ENCODE measurements at places on chromosomes 3 and 15.
A peak's percentile ranks its signal among the peaks of the same experiment; 100 is the strongest.

DNA sequence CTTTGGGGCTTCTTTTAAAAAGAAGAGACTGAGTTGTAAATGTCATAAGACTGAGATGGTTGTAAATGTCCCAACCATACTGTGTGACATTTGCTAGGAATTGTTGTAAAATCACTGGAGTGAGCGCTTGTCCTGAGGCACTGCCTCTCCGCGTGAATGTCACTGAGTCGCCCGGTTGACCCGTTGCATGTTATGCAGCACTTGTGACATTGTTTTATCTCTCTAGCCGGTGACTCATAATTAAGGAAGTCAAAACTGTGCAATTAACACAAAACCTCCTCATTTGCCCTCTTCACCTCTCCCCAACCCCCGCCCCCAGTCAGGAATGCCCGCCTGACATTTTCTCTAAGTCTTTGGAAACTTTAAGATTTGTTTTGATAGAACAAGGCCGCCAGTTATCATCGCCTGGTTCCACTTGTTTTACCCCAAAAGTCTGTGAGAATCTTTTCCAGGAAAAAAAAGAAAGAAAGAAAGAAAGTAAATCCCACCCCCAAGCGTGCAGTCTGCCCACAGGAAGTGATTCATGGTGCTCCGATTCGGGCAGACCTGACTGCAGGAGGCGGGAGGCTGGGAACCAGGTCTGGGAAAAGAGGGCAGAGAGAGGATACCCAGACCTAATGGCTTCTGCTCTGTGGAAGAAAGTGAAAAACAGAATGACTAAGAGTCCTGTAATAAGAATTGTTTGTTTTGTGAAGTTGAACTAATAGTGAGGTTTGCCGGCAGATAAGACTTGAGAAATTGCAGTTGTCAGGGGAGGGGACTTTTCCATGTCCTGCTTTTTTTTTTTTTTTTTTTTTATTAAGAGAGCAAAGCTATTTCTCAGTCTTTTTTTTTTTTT is 84.8 kb downstream of the SMAD3 start:
- no peak for DNase-seq

- no peak for DNase-seq
Observed at GRCh38 chr3:7682822-7683229, 818.8 kb upstream of the LMCD1 start.

GRCh38 chr3:114645392-114645791 is 351.6 kb downstream of the TIGIT start:
- DNase-seq = no peak

DNA sequence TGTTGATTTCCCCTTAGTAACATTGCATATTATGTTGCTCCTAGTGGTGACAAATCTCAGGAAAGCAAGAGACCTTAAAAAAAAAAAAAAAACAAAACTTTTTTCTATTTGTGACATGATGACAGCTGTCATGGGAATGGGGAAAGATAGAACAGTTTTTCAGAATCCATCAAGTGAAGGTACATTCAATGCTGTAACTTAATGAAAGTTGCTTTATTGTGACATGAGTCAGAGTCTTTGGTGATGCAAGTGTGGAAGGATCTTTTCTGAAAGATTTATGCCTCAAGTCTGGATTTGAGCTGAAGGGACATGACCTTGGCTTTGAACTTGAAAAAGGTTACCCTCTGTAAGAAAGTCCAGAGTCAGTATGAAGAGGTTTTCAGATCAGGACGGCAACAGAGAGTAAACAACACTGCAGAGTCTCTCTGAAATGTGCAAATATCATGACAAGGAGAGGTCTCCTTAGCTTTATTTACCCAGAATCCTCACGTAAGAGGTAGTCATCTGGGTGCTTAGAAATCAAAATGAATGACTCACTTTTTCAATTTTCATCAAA is 424.7 kb downstream of the CNTN4 start:
- no peak for DNase-seq

GRCh38 chr3:117941756-117942155 is 1092.9 kb downstream of the IGSF11 start:
- DNase-seq = no peak

GRCh38 chr3:165725296-165725695 is 111.9 kb downstream of the BCHE start:
- no peak for DNase-seq

DNA sequence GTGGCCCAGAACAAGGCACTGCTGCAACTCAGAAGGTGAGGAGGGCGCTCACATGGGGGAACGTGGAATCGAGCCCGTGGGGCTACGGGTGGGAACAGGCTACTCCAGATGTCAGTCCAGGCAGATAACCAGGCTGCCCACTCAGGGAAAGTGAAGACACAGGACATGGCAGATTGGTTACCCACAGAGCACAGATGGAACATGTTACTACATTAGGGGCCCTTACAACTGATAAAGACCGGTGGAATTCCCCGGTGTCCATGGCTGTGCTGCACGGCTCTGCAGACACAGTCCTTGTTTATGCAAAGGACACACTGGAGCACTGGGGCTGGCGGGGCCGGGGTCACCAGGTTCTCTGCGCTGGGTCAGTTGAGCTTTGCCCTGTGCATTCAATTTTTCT is 36.9 kb downstream of the PCSK6 start:
- DNase-seq = no peak

GRCh38 chr15:90184786-90185704 is 16.1 kb upstream of the SEMA4B start:
- peak; percentile 37 for DNase-seq

DNA sequence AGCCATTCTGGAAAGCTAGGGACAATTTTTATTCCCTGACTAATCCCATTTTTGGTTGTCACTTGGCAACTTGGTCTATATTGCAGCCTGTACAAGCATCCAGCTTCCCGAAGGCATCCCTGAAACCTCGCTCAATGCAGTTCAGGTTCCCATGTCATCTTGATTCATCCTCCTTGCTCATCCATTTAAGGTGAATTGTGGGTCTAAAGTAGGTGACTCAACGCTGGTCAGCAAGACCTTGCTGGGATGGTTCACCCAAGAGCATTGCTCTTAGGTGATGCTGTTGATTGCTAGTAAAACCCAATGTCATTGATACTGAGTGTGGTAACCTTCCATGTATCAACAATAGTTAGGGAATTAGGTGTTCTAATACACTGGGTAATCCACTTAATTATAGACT is 13.1 kb upstream of the RAB8B start:
- DNase-seq = no peak

- DNase-seq = peak; percentile 5
Observed at GRCh38 chr15:98548139-98548971, 100.0 kb upstream of the IGF1R start.

DNA sequence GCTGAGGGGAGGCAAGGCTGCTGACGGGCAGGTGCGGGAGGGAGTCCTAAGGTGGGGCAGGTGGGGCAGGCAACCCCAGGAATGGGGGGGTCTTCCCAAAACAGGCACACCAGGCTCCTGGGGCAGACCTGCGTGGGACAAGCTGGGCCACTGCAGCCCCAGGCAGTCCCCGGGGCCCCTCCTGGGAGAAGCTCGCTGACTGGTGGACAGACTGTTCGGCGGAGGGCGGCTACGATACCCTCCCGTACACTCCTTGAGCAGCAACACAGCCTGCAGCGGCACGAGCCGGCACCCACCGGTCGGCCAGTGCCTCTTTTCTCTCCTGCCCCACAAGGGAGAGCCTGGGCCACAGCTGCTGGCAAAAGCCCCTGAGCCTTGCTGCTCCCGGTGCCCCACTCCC is 65.9 kb upstream of the RPL32 start:
- DNase-seq = no peak

DNA sequence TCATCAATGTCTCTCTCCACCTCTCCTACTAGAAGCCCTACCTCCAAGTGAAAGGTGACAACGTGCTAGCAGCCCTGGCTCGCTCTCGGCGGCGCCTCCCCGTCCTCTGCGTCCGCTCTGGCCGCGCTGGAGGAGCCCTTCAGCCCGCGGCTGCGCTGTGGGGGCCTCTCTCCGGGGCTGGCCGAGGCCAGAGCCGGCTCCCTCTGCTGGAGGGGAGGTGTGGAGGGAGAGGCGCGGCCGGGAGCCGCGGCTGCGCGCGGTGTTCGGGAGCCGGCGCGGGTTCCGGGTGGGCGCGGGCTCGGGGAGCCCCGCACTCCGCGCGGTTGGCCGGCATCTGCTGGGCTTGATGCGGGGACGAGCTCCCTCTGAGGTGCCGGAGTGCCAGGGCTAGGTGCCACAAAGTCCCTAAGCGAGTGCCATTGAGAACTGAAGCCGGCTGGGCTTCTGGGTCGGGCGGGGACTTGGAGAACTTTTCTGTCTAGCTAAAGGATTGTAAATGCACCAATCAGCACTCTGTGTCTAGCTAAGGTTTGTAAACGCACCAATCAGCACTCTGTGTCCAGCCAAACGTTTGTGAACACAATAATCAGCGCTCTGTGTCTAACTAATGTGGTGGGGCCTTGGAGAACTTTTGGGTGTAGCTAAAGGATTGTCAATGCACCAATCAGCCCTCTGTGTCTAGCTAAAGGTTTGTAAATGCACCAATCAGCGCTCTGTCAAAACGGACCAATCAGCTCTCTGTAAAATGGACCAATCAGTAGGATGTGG is 84.8 kb upstream of the ARRDC4 start:
- no peak for DNase-seq

DNA sequence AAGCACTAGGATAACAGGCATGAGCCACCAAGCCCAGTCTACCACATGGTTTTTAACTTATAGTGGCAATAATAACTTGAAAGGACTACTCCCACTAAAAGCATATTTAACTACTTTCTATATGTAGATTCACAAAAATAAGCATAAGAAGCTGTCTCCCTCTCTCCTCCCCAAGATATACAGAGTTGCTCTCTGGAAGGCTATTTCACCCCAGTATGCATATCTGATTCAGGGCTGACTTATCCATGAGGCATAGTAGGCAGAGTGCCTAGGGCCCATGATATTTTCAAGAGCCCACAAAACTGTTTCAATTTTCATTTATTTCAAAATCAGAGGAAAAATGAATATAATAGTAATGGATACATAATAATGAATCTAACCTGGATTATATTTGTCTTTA is 20.5 kb downstream of the ATP8B4 start:
- no peak for DNase-seq

DNA sequence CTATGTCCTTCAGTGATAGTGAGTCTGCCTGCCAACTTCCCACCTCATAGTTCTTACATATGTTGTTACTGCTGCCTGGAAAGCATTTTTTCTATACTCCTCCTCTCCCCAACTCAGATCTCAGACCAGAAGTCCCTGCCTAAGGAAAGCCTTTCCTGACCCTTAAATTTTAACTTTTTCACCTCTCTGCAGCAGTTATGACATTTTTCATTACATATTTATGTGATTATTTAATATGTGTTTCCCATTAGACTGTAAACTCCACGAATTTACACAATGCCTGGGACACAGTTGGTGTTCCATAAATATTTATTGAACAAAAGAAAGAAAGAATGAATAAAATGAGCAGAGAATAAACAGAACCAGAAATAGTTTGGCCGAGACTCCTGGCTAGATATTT is 125.5 kb downstream of the MITF start:
- no peak for DNase-seq
